ENCODE measurements at places on chromosomes 6 and 20.
A peak's percentile ranks its signal among the peaks of the same experiment; 100 is the strongest.

- no peak for DNase-seq
Observed at GRCh38 chr6:90610751-90611542, 24.1 kb upstream of the MAP3K7 start.

DNA sequence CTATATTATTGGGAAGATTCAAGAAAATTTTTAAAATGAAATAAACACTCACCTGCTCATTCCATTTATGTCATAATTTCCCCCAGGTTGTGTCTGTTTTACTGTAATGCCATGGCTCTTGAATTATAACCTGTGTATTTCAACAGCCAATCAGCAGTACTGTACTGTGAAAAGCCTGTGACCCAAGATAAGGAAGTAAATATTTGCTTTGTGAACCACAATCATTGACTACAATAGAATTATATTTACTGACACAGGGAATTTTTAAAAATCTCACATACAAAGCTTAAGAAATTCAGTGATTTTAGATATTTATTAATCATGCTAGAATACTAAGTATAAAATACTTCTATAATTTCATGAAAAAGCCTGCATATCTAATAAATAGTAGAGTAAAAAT is 6.0 kb downstream of the RGS17 start:
- DNase-seq = no peak

DNA sequence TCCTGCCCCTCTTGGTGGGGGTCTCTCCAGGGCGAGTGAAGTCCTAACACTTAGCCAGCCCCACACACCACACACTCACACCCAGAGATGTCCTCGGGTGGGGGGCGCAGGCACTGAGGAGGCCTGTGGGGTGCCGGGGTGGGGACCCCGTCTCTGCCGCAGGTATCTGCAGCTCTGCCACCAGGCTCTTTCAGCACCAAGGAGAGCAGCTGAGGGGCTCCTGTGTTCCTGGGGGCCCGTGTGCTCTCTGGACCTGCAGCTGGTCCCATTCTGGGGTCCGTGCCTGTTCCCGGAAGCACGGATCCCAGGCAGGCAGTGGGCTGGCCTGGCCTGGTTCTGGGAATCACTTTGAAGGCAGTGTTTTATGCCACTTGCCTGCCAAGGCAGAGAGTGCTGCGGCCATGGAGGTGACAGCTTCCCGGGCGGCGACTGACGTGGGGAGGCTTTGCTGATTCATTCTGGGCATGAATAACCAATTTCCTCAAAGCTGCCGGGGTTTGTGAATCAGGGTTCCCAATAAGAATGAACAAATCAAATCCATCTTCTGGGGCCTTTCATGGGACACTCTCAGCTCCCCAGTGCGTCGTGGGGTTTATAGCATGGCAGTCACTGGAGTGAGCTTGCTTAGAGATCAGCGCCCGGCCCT is 54.4 kb upstream of the SLCO4A1 start:
- peak; percentile 2 for DNase-seq

DNA sequence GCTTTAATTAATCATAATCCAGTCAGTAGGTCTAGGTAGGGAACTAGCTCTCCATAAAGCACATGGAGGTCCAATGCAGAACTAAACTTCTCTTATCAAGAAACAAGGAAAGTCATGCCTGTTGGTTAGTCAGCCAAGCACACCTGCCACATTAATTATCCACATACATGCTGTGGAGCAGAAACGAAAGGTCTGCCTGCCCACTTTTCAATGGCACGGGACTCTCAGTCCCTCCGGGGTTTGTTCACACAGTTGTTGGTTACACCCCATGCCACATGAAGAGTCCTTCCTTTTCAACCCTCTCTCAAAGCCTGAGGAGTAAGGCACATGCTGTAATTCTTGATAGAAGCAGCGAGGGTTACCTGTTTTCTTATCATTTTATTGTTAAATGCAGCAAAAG is 1096.4 kb upstream of the MAP3K7 start:
- no peak for DNase-seq

GRCh38 chr6:28960846-28961500 is 37.2 kb upstream of the TRIM27 start:
- DNase-seq = no peak

- no peak for DNase-seq
Observed at GRCh38 chr6:14732844-14733757, 512.8 kb upstream of the JARID2 start.

GRCh38 chr20:54043076-54043967 is 27.1 kb downstream of the BCAS1 start:
- peak; percentile 50 for DNase-seq

GRCh38 chr6:27582928-27583725 is 110.2 kb upstream of the ZNF184 start:
- peak; percentile 30 for DNase-seq

DNA sequence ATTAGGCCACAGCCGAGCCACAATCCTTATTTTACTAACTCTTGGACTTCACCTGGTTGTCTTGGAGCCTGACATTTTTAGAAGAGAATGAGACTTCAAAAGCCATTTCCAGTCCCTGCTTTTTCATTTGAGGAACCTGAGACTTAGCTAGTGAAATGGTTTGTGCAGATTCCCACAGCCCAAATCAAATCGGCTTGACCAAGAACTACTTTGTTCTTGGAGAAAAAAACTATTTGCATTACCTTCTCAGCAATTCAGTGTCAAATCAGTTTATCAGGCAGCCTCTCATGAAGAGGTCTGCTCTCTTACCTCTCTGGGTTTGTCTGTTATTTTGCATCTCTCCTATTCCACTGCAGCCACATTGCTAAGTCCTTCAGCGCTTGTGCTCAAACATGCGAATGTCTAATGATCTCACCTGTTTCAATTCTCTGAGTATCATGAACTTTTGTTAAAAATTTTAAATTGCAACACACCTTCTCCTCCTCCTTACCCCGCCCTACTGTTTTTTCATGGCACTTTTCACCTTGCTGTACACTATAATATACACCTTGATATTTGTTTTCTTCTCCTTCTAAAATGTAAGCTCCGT is 573 bp upstream of the IFNGR1 start:
- DNase-seq = no peak

- DNase-seq = peak; percentile 100
Observed at GRCh38 chr6:37244430-37245310, 12.9 kb upstream of the TBC1D22B start.

DNA sequence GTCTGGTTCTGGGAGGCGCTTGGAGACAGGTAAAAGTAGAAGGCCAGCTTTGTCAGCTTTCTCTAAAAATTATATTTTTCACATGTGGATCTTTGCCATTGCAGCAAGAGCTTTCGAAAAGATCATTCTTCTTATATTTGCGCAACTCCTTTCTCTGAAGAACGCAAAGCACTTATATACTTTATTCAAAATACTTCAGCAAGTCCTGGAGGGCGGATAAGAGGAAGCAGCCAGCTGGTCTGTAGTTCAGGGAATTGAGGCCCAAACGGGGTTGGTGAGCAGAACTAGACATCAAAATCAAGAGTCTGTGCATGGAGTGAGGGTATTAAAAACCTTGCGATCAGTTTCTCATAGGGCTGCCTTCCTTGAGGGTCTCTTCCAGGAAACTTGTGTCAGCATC is 182.3 kb downstream of the DTNBP1 start:
- no peak for DNase-seq

- no peak for DNase-seq
Observed at GRCh38 chr6:8329562-8329961, 105.8 kb downstream of the SLC35B3 start.

DNA sequence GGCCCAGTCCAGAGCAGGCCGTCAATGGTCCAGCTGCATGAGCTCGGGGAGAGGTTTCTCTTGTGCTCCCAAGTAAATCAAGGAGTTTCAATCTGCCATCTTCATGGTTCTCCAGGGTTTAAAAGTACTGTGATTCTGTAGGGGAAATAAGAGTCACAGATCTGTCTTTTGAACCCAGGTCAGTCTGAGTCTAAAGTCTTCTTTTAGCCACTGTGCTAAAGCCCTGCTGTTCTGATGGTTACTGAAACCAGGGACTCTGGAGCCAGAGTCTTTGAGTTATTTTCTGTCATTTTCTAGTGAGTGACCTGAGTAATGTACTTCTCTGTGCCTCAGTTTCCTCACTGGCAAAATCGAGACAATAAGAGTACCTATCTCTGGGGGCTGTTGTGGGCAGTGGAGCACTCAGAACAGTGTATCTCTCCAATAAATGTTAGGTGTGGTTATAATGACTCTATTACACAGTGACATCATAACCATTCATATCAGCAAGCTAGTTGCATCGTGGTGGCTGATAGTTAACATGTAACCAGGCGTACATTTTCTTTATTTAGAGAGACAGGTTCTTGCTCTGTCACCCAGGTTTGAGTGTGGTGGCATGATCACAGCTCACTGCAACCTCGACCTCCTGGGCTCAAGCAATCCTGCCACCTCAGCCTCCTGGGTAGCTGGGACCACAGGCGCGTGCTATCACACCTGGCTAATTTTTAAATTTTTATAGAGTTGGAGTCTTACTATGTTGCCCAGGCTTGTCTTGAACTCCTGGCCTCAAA is 74.6 kb upstream of the KCNG1 start:
- DNase-seq = no peak
